AG10803 (cell line): ENCODE measurements at places on chromosomes 16 and 17.

- no peak for DNase-seq
Observed at GRCh38 chr17:29181226-29181625, 1.0 kb upstream of the MYO18A start.

DNA sequence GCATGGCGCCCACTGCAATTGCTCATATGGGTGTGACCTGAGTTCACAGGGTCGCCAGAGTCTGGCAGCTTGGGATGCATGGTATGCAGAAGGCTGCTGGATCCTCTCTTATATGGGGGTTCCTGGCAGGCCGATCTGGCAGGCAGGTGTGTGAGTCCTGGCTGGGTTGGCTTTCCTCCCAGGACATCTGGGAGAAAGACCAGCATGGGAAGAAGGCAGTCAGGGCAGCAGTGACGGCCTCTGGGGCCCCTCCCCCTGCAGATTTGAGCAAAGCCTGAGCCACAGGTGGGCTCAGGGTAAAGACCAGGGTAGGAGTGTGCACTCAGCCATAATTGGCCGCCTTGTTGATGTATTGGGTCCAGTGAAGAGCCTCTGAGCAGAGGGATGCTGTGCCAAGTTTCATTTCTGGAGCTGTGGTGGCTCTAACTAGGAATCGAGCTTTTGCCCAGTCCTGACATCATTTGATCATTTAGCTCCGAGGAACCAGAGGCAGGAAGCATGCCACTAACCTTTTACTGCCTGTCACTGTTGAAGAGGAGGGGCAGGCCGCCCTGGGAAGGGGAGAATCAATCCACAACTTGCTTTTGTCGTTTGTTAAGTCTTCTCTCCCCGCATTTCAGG is 174.3 kb downstream of the CCDC182 start:
- DNase-seq, result no peak

DNA sequence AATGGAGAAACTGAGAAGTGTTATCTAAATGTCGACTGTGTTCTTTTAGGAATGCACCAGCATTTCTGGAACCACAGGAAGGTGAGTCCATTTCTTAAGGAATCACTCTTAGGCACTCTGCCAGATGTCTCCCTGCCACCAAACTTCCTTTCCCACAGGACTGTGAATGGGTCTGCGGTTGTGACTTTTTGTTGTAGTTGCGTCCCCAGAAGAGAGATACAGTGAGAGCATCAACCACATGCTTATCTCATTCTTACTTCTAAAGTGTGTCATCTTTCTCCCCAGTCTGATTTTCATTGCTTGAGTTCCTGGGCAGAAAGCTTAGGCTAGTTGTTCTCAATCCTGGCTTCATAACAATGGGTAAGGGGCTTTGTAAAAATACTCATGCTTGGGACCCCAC is 13.4 kb downstream of the ITPRIPL2 start:
- no peak for DNase-seq

DNA sequence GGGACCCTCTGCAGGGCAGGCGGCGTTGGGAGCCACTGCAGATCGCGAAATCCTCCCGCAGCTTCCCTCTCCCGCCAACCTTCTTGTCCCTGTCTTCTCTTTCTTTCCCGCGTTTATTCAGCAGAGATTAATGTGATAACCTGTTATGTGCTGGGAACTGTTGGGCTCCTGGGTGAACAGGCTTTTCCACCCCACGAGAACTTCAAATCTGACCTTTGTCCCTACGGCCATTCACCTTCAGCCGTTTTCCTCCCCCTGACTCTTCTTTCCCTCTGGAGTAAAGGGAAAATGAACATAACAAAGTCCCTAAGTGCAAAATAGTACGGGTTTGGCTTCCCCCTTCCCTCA is 15.2 kb upstream of the KPNA2 start:
- no peak for DNase-seq

GRCh38 chr17:2697611-2698162 is 13.9 kb downstream of the CLUH start:
- DNase-seq, result no peak

DNA sequence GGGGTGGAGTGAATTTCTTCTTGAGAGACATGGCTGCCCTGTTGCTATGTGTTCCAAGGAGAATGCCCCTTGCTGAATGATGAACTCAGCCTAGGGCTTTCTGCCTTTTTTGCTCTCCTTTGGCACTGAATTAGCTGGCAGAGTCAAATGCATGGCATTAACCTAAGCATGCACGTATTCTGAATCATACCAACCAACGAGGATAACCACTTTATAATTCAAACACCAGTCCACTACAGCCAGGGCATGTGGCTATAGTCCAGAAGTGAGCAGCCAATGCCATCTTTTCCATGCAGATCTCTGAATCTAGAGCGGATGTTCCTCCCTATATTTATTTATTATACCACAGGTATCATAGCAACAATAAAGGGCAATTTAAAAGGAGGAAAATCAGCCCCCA is 15.7 kb downstream of the TMIGD1 start:
- DNase-seq, result no peak

GRCh38 chr17:66429680-66430079 is 127.3 kb downstream of the PRKCA start:
- no peak for DNase-seq

DNA sequence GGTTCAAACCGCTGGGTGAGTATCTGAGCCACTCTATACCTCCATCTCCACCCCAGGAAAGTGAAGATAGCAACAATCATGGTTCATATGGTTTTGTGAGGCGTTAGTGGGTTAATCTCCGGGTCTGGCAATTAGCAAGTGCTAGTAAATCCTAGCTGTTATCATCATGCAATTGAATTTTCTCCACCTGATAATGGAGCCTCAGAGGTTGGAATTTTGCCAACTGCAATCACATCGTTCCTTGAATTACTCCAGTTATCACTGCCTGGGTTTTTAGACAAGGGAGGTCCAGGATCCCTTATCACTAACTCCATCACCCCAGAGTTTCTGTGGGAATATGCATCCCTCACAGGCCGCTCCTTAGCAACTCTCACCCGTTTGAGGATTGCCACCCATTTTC is 311.5 kb downstream of the RBFOX1 start:
- no peak for DNase-seq

GRCh38 chr16:30567991-30568638 is 3.4 kb downstream of the ZNF688 start:
- peak; percentile 78 for DNase-seq

DNA sequence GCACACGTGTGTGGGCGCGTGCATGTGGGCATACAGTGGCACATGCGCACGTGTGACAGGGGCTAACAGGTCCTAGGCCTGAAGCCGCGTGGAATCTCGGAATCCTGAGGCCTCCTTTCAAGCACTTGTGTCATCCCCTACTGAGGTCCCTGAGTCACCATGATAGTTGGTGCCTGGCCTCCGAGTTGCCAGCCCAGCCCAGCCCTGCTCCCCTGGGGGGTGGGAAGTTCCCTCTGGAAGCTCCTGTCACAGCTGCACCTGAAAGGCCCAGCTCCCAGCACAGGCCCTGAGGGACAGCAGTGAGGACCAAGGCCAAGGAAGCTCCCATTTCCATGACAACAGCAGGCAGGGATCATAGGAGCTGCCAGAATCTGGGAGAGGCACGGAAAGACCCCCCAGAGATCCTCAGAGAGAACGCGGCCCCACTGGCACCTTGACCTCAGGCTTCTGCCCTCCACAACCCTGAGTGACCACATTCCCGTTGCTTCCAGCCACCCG is 35.4 kb upstream of the ENPP7 start:
- no peak for DNase-seq

GRCh38 chr17:19676896-19677295 is 28.3 kb downstream of the ALDH3A2 start:
- DNase-seq, result no peak

- no peak for DNase-seq
Observed at GRCh38 chr16:58440131-58440530, 47.9 kb downstream of the GINS3 start.

DNA sequence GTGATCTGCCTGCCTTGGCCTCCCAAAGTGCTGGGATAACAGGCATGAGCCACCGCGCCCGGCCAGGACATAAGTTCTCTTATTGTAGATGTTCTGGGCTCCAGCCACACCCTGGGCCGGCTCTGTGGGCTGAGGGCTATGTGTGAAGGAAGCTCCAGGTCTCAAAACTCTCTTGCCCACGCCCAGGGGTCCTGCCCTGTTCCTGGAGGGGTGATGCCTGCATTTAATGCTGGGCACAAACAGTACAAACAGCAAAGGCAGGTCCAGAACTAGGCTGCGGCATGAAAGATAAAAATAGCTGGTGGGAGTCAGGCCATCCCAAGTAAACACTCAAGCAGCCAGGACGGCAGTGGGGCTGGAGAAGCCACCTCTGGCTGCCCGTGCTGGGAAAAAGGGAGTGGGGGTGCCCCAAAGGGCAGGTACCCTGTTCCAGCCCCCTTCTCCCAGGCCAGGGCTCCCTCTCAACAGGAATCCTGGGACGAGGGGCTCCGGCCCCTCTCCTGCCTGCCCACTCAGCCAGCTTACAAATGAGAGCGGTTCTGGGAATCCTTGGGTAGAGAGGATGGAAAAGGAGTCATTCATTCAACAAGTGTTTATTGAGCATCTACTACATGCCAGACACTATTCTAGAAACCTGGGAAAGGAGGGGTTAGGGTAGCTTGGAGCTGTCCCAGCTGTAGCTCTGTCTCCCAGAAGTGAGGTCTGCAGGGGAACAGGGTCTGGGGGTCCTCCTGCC is 4.6 kb downstream of the TRIM47 start:
- no peak for DNase-seq

- DNase-seq, result peak; percentile 25
Observed at GRCh38 chr17:80559825-80560251, 15.2 kb downstream of the RPTOR start.

- DNase-seq, result no peak
Observed at GRCh38 chr16:28845761-28846079, 428 bp downstream of the TUFM start.

DNA sequence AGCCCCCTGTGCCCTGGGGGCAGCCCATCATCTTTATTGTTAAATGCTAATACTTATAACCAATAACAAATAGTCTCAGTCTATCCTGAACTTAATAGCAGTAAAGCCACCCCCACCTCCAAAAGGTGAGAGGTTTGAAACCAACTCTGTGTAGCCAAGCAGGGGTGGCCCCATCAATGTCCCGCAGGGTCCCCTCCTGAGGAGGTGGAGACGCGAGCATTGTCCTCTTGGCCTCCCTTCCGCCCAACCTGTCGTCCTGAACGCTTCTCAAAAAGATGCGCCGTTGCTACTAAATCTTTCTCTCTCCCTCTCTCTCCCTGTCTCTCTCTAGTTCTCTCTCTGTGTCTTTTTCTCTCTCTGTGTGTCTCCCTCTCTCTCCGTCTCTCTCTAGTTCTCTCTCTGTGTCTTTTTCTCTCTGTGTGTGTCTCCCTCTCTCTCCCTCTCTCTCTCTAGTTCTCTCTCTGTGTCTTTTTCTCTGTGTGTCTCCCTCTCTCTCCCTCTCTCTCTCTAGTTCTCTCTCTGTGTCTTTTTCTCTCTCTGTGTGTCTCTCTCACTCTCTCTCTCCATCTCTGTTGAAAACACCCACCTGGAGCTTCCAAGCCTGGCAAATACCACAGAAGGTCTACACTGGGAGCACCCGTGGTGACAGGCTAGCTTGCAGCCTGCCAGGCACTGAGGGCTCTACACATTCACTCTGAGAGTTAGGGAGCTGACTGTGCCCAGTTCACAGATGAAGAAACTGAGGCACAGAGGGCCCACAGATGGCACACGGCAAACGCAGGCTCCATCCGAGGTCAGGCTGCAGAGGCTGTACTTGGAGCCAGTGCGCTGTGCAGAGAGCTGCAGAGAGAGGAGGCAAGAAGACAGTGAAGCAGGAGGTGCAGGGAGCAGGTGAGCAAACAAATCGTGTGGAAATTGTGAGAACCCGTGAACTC is 185.9 kb downstream of the C16orf95 start:
- DNase-seq, result no peak

- DNase-seq, result peak; percentile 89
Observed at GRCh38 chr17:64196601-64197000, 66.5 kb downstream of the TEX2 start.

DNA sequence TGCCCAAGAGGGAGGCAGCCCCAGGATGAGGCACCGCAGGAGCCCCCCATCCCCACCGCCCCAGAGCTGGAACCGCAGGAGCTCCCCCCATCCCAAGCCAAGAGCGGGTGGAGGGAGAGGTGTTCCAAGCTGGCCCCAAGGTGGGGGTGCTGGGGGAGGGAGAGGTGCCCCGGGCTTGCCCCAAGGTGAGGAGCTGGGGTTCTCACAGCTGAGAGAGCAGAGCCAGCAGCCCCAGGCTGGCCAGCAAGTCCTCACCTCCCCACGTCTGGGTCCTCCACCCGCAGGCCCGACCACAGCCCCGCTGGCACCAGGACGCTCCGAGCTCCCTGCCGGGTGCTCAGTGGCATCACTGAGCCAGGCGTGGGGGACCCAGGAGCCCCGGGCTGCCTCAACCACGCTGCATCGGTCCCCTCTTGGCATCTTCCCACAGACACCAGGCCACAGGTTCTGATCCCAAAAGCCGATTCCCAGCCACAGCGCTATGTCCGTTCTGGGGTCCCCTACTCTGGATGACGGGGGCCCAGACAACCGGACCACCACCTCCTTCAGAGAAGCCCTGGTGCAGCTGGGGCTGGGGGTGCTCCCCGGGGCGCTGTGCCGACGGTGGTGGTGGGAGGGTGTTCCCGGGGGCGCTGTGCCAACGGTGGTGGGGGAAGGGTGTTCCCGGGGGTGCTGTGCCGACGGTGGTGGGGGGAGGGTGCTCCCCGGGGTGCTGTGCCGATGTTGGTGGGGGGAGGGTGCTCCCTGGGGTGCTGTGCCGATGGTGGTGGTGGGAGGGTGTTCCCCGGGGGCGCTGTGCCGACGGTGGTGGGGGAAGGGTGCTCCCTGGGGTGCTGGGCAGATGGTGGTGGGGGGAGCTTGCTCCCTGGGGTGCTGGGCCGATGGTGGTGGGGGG is 15.4 kb upstream of the WDR45B start:
- DNase-seq, result no peak

DNA sequence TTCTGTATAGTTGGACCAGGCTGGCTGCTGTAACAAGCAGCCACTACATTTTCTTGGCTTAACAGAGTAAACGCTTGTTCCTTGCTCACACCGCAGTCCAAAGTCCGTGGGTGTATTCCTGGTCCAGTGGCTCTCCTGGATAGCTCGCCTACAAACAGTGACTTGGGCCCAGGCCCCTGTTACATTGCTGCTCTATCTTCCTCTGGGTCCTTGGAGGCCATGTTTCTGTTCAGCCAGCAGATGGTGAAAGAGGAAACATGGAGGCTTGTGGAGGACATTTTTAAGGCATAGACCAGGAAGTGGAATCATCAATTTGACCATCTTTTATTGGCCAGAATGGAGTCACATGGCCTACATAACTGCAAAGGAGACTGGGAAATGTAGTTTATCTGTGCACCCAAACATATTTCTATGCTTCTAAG is 55.1 kb downstream of the ATP2C2 start:
- DNase-seq, result peak; percentile 31

- DNase-seq, result no peak
Observed at GRCh38 chr16:56029026-56029425, 153.9 kb upstream of the CES5A start.

GRCh38 chr17:75088465-75089417 is 987 bp downstream of the SLC16A5 start:
- peak; percentile 44 for DNase-seq

- no peak for DNase-seq
Observed at GRCh38 chr17:6602141-6602540, 38.4 kb downstream of the KIAA0753 start.

DNA sequence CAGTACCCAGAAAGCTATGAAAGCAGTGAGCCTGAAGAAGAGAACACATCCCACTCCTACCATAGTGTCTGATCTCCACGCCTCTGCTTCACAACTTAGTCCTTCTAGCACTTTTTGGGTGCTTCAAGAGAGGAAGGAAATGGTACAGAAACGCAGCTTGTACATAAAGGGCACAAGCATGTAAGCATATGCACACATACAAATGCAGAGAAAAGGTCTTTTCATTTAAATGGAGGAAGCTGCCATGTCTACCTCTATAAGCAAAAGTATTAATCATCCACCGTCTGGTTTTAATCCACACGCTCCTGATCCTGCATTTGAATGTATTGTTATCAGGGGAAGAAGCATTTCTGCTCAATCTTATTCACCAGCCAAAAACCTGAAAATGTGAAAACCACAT is 100.7 kb downstream of the HIC1 start:
- no peak for DNase-seq
